H9 (cell line): ENCODE measurements at places on chromosomes 11 and 22. TPM values are rescaled to one million over a fixed set of nuclear protein-coding genes. Genes with fewer than 3 reads are reported as not detected.

DNA sequence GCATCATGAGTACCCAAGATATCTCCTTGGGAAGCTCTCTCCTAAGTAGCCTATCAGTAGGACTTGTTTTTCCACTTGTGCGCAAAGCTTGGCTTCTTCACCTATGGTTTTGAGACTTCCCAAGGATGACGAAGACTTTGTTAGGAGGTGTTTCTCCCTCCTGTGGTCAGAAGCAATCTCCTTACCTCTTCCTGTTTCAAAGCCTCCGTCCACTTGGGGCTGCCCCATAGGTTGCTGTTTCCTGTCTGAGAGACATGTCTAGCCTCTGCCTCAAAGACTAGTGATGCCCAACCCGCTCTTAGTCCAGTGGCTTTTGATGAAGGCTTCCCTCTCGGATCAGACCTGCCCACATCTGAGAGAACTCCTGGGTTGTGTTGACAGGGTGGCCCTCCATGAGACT, 92.9 kb downstream of the TRAF6 start:
- H3K4me1 ChIP-seq = no peaks in the 10 kb centered on the region
- no peaks in the 10 kb centered on the region for H3K27me3 ChIP-seq
- no peak for DNase-seq
- no peak overlapping the region for H3K4me3 ChIP-seq
- no peaks in the 10 kb centered on the region; the same call in 1 of the 3 replicates for H3K36me3 ChIP-seq

GRCh38 chr11:8030526-8031247, 43.5 kb downstream of the EIF3F start:
- H3K4me1 ChIP-seq = no peaks in the 10 kb centered on the region
- no peaks in the 10 kb centered on the region for H3K36me3 ChIP-seq
- H3K27me3 ChIP-seq = no peaks in the 10 kb centered on the region
- no peak overlapping the region for H3K4me3 ChIP-seq
- H3K27ac ChIP-seq = no peak overlapping the region
- DNase-seq = no peak

ME3 gene
- total RNA-seq = 2.2 and 2.8 TPM in 2 replicates

DNA sequence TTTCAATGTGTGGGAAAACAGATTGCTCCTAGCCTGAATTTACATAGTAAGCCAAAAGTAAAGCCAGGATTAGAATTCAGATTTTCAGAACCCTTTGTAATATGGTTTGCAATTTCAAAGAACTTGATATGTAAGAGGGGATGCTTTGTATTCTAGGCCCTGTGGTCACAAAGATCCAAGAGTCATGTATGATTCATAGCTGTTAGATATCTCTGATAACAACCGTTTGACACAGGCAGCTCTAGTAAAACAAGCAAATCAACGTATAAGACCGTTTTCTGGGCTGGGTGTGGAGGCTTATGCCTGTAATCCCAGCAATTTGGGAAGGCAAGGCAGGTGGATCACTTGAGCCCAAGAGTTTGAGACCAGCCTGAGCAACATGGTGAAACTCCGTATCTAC, 79.6 kb downstream of the EMSY start:
- no peak overlapping the region for H3K27ac ChIP-seq
- DNase-seq = no peak

ANKK1 gene
- 0.11 and 0.20 TPM in 2 replicates for total RNA-seq

- H3K4me3 ChIP-seq = no peak overlapping the region
- H3K27me3 ChIP-seq = no peaks in the 10 kb centered on the region
- H3K36me3 ChIP-seq = no peaks in the 10 kb centered on the region
- DNase-seq = no peak
- H3K4me1 ChIP-seq = no peaks in the 10 kb centered on the region
Observed at GRCh38 chr22:46115388-46115678, 35.0 kb upstream of the PPARA start.

LARGE2 gene
- 95.6 and 108 TPM in 2 replicates for total RNA-seq

DNA sequence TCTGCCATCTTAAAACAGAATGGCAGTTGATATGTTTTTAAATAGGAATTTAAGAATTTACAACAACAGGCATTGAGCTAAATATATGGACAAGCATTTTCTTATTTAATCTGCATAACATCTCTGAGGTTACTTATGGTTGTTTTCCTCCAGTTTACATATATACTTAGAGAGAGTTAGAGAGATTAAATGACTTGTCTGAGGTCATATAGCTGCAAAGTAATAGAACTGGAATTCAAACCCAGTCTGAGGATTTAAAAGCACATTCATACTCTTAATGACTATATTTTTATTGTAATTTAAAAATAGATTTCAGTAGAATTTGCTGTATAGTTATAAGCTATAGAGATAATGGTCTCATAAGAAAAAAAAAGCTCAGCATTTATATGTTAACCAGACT, 81.4 kb upstream of the GRIK4 start:
- no peak overlapping the region for H3K27ac ChIP-seq
- DNase-seq = no peak
- no peak overlapping the region for H3K4me3 ChIP-seq
- H3K4me1 ChIP-seq = no peaks in the 10 kb centered on the region
- H3K36me3 ChIP-seq = peaks cover 9% of the 10 kb centered on the region
- H3K27me3 ChIP-seq = no peaks in the 10 kb centered on the region

- H3K27me3 ChIP-seq = no peaks in the 10 kb centered on the region
- H3K27ac ChIP-seq = no peak overlapping the region
- H3K4me3 ChIP-seq = no peak overlapping the region
- peak; percentile 47 for DNase-seq
- 0 out of 3 replicates have a peak, but pooled peaks cover 2% of the 10 kb centered on the region for H3K36me3 ChIP-seq
Observed at GRCh38 chr22:48171271-48171691, 1408.8 kb downstream of the TBC1D22A start.

DNA sequence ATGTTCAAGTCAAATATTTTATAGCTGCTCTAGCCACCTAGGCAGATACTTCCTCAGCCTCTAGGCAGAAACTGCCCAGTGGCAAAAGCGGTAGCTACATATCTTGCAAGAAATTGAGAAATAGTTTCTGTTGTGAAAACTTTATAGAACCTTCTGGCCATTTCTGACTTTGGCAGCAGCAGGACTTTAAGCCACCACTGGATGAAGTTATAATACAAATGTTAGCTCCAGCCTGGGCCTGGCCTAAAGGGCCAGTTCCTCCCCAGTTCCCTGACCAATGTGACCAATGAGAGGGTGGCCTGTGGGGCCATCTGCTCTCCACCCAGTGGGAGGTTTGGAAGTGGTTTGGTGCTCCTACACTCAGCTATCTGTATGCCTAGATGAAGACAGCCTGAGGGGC, 254.0 kb upstream of the NARS2 start:
- no peak overlapping the region for H3K4me3 ChIP-seq
- no peaks in the 10 kb centered on the region for H3K27me3 ChIP-seq
- no peaks in the 10 kb centered on the region; the same call in 1 of the 2 replicates for H3K4me1 ChIP-seq
- H3K36me3 ChIP-seq = no peaks in the 10 kb centered on the region

MS4A3 gene
- total RNA-seq = not detected in 2 replicates

LAYN gene
- 2.5 and 3.1 TPM in 2 replicates for total RNA-seq

- H3K4me3 ChIP-seq = no peak overlapping the region
- no peaks in the 10 kb centered on the region for H3K36me3 ChIP-seq
- H3K27ac ChIP-seq = no peak overlapping the region
- H3K4me1 ChIP-seq = no peaks in the 10 kb centered on the region
Observed at GRCh38 chr11:16321148-16321547, 35.2 kb downstream of the SOX6 start.

DNA sequence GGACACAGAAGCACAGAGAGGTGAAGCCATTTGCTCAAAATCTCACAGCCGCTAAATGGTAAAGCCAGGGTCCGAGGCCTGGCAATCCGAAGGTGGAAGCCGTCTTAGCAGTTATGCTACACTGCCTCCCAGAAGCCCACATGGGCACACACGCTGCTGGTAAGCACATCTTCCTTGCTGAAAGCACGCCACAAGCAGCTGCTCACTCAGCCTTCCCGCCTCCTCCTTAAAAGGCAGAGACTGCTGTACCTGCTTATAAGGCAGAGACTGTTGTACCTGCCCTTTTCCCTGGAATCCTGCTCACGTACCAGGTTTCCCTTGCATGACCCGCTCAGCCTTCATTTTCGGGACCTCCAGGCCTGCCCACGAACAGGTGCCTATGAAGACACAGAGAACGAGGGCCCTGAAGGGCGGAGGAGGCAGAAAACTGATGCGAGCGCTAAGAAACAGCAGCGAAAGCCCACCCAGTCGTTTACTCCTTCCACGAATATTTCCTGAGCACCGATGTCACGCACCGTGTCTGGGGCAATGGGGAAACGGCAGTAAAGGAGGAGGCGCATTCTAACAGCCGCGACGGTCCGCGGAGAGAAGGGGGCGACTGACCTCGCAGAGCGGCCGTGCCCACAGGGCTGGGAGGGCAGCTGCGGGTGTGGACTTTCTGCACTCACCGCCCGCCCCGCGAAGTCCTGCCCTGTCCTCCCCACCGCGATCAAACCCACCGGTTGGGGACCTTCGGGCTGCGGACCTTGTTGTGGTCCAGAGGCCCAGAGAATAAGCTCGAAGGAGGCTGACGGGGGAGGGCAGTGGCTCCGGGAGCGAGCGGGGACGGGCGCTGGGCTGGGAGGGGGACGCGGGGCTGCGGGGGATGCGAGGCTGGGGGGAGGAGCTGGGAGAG, 13.0 kb downstream of the SPATA19 start:
- H3K4me3 ChIP-seq = no peak overlapping the region
- no peak overlapping the region for H3K27ac ChIP-seq
- H3K27me3 ChIP-seq = no peaks in the 10 kb centered on the region
- no peaks in the 10 kb centered on the region for H3K4me1 ChIP-seq
- no peak for DNase-seq

DNA sequence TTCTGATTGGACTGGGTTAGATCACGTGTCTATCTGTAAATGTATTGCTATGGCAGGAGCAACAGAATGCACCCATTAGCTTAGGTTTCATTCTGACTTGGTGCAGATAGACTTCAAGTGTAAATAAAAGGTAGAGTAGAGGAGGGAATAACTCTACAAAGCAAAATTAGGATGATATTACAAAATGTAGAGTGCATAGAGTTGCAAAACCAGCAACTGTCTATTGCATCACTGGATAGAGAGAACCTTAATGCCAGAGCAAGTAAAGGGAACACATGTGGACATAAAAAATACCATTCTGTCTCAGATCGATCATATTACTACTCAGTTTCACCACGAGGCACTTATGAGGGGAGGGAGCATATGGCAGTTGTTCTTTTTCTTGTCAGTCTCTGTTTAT, 22.0 kb upstream of the CAT start:
- H3K27me3 ChIP-seq = no peaks in the 10 kb centered on the region
- no peak overlapping the region for H3K27ac ChIP-seq
- no peak overlapping the region for H3K4me3 ChIP-seq
- peaks cover 4% of the 10 kb centered on the region for H3K36me3 ChIP-seq

GRCh38 chr22:31106001-31106571, 1.3 kb downstream of the SELENOM start:
- no peaks in the 10 kb centered on the region for H3K36me3 ChIP-seq
- peak overlapping the region; percentile 15; the same call in 1 of the 2 replicates for H3K4me3 ChIP-seq
- H3K27me3 ChIP-seq = peaks cover 12% of the 10 kb centered on the region; the same call in 1 of the 2 replicates
- no peaks in the 10 kb centered on the region for H3K4me1 ChIP-seq
- no peak overlapping the region for H3K27ac ChIP-seq
- no peak for DNase-seq

- H3K27ac ChIP-seq = no peak overlapping the region
- no peaks in the 10 kb centered on the region for H3K27me3 ChIP-seq
- H3K4me3 ChIP-seq = no peak overlapping the region
- H3K4me1 ChIP-seq = peaks cover 2% of the 10 kb centered on the region; the same call in 1 of the 2 replicates
Observed at GRCh38 chr11:127818625-127819024, 768.7 kb downstream of the ETS1 start.

KRTAP5-1 gene
- total RNA-seq = not detected in 2 replicates

GRCh38 chr11:79113054-79113690, 327.7 kb downstream of the TENM4 start:
- no peaks in the 10 kb centered on the region for H3K4me1 ChIP-seq
- H3K36me3 ChIP-seq = no peaks in the 10 kb centered on the region
- no peak overlapping the region for H3K27ac ChIP-seq

- no peaks in the 10 kb centered on the region for H3K27me3 ChIP-seq
- H3K4me3 ChIP-seq = no peak overlapping the region
- H3K4me1 ChIP-seq = peaks cover 3% of the 10 kb centered on the region; the same call in 1 of the 2 replicates
- no peaks in the 10 kb centered on the region for H3K36me3 ChIP-seq
Observed at GRCh38 chr11:60018058-60018457, 1.1 kb downstream of the OOSP4B start.

TESMIN gene
- 42.1 and 45.2 TPM in 2 replicates for total RNA-seq

DNA sequence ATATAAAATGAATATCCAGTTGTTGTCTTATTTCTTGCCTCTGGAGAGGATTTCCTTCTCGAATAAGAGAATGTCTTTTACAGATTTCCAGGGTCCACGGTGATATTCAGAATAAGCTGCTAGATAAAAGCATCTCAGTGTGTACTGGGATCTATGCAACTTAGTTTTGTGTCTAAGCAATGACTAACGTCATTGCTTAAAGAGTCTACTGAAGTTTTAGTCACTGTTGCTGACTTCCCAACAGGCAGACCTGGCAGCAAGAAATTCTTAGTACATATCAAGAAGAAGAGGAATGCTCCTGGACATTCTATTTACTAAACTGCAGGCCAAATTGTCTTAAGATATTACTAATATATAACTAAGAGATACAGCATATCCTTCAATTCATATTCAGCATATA, 70.3 kb downstream of the SOX6 start:
- H3K4me3 ChIP-seq = no peak overlapping the region
- no peak for DNase-seq
- no peak overlapping the region for H3K27ac ChIP-seq
- H3K36me3 ChIP-seq = no peaks in the 10 kb centered on the region
- no peaks in the 10 kb centered on the region for H3K4me1 ChIP-seq
- no peaks in the 10 kb centered on the region for H3K27me3 ChIP-seq

GRCh38 chr11:67056267-67057204, at the start of gene RHOD:
TSS of gene RHOD (plus strand) at chr11:67056847. CDS start at chr11:67056903, 56 bp downstream.
- H3K27ac ChIP-seq = no peak within 1 kb of the TSS
- H3K4me3 ChIP-seq = peak within 1 kb of the TSS; percentile 80
- no peaks in the 10 kb centered on the region for H3K36me3 ChIP-seq
- H3K27me3 ChIP-seq = no peaks in the 10 kb centered on the region
- peak; percentile 71 for DNase-seq

C22orf31 gene
- not detected in 2 replicates for total RNA-seq

GRCh38 chr11:70675697-70676374, 277.5 kb downstream of the CTTN start:
- no peak overlapping the region for H3K4me3 ChIP-seq
- H3K27ac ChIP-seq = no peak overlapping the region
- 0 out of 2 replicates have a peak, but pooled peaks cover 4% of the 10 kb centered on the region for H3K36me3 ChIP-seq
- peaks cover 9% of the 10 kb centered on the region; the same call in 1 of the 2 replicates for H3K4me1 ChIP-seq

NRGN gene
- total RNA-seq = 6.4 and 7.0 TPM in 2 replicates
